ENCODE measurements at places on chromosomes 7 and 10. TPM values are rescaled to one million over a fixed set of nuclear protein-coding genes. Genes with fewer than 3 reads are reported as not detected.

- no peak overlapping the region for H3K27ac ChIP-seq
- no peak overlapping the region for H3K4me3 ChIP-seq
- H3K27me3 ChIP-seq = peaks cover 44% of the 10 kb centered on the region
- DNase-seq = no peak
- peaks cover 22% of the 10 kb centered on the region for H3K4me1 ChIP-seq
Observed at GRCh38 chr7:367351-367901, 77.5 kb downstream of the FOXL3 start.

- H3K27me3 ChIP-seq = no peaks in the 10 kb centered on the region
- peaks cover 3% of the 10 kb centered on the region for H3K36me3 ChIP-seq
- H3K4me1 ChIP-seq = peaks cover 64% of the 10 kb centered on the region
- no peak overlapping the region for H3K4me3 ChIP-seq
Observed at GRCh38 chr10:103638948-103639347, 145.4 kb downstream of the NEURL1 start.

GRCh38 chr7:148964483-148965267 lies 63.6 kb downstream of the PDIA4 start:
- H3K27ac ChIP-seq = peak overlapping the region; percentile 67
- H3K4me3 ChIP-seq = peak overlapping the region; percentile 67
- H3K4me1 ChIP-seq = peaks cover 28% of the 10 kb centered on the region
- no peaks in the 10 kb centered on the region for H3K27me3 ChIP-seq

The EIF3B gene
- total RNA-seq = 158 TPM

GRCh38 chr10:110733218-110733952 lies 89.2 kb downstream of the RBM20 start:
- H3K27ac ChIP-seq = no peak overlapping the region
- no peaks in the 10 kb centered on the region for H3K4me1 ChIP-seq
- H3K27me3 ChIP-seq = no peaks in the 10 kb centered on the region
- no peak for DNase-seq

The HTR5A gene
- not detected for total RNA-seq

DNA sequence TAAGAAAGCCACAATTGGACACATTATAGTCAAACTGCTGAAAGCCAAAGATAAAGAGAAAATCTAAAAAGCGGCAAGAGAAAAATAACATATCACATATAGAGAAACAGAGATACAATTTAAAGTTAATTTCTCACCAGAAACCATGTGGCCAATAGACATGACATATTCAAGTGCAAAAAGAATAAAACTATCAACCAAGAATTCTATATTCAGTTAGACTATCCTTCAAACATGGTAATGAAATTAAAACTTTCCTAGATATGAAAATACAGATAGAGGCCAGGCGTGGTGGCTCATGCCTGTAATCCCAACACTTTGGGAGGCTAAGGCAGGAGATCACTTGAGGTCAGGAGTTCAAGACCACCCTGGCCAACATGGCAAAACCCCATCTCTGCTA lies 129.1 kb upstream of the RNF32 start:
- no peak for DNase-seq
- no peaks in the 10 kb centered on the region for H3K27me3 ChIP-seq
- H3K27ac ChIP-seq = no peak overlapping the region
- no peak overlapping the region for H3K4me3 ChIP-seq
- H3K36me3 ChIP-seq = no peaks in the 10 kb centered on the region
- H3K4me1 ChIP-seq = no peaks in the 10 kb centered on the region

The NODAL gene
- not detected for total RNA-seq

The CALML5 gene
- total RNA-seq = not detected

GRCh38 chr10:70551466-70551865 lies 51.1 kb downstream of the PRF1 start:
- no peak for DNase-seq
- peaks cover 31% of the 10 kb centered on the region for H3K36me3 ChIP-seq
- H3K27ac ChIP-seq = no peak overlapping the region
- no peak overlapping the region for H3K4me3 ChIP-seq
- no peaks in the 10 kb centered on the region for H3K27me3 ChIP-seq
- no peaks in the 10 kb centered on the region for H3K4me1 ChIP-seq

GRCh38 chr7:95102662-95103061 lies 195.3 kb downstream of the PPP1R9A start:
- no peak for DNase-seq
- no peak overlapping the region for H3K4me3 ChIP-seq
- H3K4me1 ChIP-seq = peaks cover 5% of the 10 kb centered on the region
- no peak overlapping the region for H3K27ac ChIP-seq
- H3K27me3 ChIP-seq = no peaks in the 10 kb centered on the region
- H3K36me3 ChIP-seq = no peaks in the 10 kb centered on the region

The SPDYE11 gene
- 0.37 TPM for total RNA-seq

The ZNF33B gene
- 24.9 TPM for total RNA-seq

DNA sequence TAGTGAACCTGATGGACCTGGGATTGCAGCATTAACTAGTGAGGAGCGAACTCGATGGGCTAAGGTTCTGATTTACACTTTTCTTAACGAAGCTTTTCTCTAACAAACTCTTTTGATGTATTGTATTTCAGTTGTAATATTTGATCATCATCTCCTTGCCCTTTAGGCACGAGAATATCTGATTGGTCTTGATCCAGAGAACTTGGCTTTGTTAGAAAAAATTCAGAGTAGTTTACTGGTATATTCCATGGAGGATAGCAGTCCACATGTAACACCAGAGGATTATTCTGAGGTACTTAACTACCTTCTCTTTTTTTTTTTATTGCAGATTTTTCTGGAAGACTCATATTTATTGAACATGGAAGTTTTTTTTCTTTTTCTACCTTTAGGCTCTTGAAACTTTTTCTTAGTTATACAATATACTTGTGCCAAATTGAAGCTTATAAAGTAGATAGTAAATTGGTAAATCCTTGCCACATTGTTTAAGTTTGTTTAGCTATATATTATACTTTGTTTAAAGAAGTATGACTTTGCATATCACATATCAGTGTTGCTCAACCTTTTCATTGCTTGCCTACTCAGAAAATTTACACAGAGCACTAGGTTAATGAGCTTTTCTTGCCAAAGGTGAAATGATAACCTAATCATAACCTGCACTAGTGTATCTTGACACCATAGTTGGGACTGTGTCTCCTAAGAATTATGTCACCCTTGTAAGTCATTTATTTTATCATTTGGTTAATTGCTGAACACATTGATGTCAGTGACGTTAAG lies 30.4 kb downstream of the CROT start:
- peaks cover 25% of the 10 kb centered on the region for H3K36me3 ChIP-seq
- DNase-seq = peak; percentile 5
- H3K4me3 ChIP-seq = no peak overlapping the region
- H3K27me3 ChIP-seq = no peaks in the 10 kb centered on the region
- H3K27ac ChIP-seq = no peak overlapping the region
- H3K4me1 ChIP-seq = no peaks in the 10 kb centered on the region

The KDM7A gene
- total RNA-seq = 13.0 TPM

The PRF1 gene
- total RNA-seq = 1.5 TPM

GRCh38 chr7:72409638-72410015 lies 2.5 kb downstream of the CALN1 start:
- no peak overlapping the region for H3K27ac ChIP-seq
- no peak for DNase-seq
- H3K27me3 ChIP-seq = no peaks in the 10 kb centered on the region
- H3K36me3 ChIP-seq = no peaks in the 10 kb centered on the region

The KIF5B gene
- total RNA-seq = 122 TPM

DNA sequence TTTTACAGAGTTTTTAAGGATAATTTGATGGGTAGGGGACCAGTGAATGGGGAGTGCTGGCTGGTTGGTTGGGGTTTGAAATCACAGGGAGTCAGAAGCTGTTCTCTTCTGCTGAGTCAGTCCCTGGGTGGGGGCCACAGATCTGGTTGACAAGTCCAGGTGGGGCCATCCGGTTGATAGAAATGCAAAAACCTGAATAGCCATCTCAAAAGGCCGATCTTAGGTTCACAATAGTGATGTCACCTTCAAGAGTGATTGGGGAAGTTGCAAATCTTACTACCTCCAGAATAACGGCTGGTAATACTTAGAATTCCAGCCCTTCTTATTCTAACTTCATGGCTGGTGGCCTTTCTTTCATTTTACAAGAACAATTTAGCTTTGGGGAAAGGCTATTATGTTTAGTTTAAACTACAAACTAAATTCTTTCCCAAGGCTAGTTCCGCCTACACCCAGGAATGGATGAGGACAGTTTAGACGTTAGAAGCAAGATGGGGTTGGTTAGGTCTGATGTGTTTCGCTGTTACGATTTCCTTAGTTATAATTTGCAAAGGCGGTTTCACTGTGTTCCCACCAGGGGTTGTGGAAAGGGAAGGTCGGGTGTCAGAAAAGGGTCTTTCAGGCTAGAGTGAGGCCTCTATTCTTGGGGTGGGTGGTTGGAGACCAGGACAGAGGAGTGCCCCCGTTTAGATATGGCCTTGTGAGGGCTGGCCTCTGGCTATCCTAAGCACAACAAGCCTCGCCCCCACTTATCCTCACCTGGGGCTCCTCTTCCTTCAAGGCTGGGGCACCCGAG lies 27.4 kb downstream of the IFT22 start:
- no peaks in the 10 kb centered on the region for H3K36me3 ChIP-seq
- H3K27me3 ChIP-seq = no peaks in the 10 kb centered on the region
- peaks cover 1% of the 10 kb centered on the region for H3K4me1 ChIP-seq
- DNase-seq = no peak

- H3K36me3 ChIP-seq = no peaks in the 10 kb centered on the region
- H3K27me3 ChIP-seq = no peaks in the 10 kb centered on the region
- no peak overlapping the region for H3K4me3 ChIP-seq
Observed at GRCh38 chr7:81234896-81235295, 316.0 kb upstream of the SEMA3C start.

DNA sequence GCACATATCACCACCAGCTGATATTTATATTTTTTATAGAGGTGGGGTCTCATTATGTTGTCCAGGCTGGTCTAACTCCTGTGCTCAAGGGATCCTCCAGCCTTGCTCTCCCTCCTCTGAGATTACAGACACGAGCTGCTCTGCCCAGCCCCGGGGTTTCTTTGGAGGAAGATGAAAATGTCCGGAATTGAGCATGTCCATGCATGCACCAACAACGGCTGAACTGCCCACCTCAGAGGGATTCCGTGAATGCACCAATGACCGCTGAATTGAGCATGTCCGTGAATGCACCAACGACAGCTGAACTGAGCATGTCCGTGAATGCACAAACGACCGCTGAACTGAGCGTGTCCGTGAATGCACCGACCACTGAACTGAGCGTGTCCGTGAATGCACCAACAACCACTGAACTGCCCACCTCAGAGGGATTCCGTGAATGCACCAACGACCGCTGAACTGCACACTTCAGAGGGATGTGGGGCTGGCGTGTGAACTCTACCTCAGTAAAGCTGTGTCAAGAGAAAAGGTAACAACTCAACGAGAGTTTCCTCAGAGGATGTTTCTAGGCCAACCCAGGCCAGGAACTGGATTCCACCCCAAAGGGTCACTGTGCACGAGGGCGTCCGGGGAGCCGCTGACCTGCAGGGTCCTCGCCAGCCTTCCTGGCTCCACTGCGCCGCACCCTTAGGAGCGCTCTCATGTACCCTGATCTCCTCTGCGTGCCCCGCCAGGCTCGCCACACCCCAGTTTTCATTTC lies 34.9 kb upstream of the INPP5A start:
- H3K4me3 ChIP-seq = no peak overlapping the region
- H3K27ac ChIP-seq = no peak overlapping the region
- H3K27me3 ChIP-seq = no peaks in the 10 kb centered on the region
- H3K36me3 ChIP-seq = no peaks in the 10 kb centered on the region
- DNase-seq = no peak

The LLCFC1 gene
- total RNA-seq = not detected

DNA sequence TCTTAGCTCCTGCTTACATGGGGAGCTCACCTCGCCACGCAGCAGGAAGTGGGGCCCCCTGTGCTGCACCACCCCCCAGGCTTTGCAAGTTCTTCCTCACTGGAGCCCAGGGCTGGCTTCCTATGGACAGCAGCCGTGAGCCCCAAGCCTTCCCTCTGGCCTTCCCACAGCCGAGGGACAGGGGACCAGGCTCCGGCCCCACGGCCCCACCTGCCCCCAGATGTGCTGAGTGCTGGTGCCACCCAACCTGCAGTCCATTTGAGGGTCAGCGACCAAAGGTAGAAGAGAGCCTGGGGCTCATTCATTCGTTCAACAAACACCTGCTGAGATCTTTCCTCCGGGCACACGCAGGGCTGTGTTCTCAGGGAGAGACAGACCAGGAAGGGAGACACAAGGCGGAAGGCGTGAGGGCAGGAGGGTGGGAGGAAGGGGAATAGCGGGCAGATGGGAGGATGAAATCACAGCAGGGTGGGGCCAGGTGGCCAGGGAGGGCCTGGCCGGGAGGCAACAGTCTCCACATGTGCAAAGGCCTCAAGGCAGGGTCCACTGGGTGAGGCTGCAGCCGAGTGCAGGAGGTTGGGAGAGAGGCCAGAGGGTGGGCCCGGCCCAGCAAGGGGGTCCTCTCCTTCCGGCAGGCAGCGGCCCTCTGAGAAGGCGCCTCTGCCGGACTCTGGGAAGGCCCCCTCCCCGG lies 100.1 kb downstream of the FOXL3 start:
- no peak overlapping the region for H3K4me3 ChIP-seq
- H3K27me3 ChIP-seq = peaks cover 6% of the 10 kb centered on the region
- DNase-seq = no peak
- H3K36me3 ChIP-seq = no peaks in the 10 kb centered on the region

DNA sequence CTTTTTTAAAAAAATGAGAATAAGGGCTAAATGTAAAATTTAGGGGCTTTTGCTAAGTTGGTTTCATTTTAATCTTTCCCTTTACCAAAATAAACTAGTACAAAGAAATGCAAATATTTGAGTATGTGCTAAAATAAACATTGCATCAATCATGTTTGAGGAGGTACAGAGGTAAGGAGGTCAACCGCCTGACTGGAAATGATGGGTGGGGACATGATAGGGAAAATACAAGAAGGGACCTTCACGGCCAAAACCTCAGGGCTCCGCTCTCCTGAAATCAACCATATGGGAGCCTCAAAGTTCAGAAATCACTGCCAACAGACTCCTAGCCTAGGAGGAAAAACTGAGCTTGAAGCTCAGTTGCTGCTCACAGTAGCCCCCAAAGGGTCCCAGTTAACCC lies 207.6 kb downstream of the AHR start:
- H3K27ac ChIP-seq = no peak overlapping the region
- no peaks in the 10 kb centered on the region for H3K4me1 ChIP-seq
- H3K4me3 ChIP-seq = no peak overlapping the region
- no peaks in the 10 kb centered on the region for H3K36me3 ChIP-seq
- no peaks in the 10 kb centered on the region for H3K27me3 ChIP-seq

DNA sequence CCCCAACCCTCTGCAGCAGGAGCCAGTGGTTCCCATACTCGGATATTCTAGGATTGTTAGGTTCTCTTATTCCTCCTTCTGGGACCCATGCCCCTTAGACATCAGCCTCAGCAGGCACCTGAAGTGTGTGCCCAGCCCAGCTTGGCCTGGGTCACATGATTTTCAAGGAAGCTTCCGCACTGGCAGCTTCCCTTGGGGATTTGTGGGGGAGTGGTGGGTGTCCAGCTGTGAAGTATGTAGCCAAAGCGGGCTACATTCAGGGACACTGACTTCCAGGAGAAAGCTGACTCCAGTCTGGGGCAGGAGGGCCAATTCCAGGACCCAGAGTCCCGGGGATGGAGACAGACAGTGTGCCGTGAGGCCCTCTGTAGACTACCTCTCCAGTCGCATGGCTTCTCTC lies 1.3 kb downstream of the LDB1 start:
- H3K27ac ChIP-seq = peak overlapping the region; percentile 99
- DNase-seq = peak; percentile 48
- H3K36me3 ChIP-seq = no peaks in the 10 kb centered on the region
- peaks cover 70% of the 10 kb centered on the region for H3K4me1 ChIP-seq

Measured in stomach (tissue), 19 donors.